Skeletal muscle tissue (tissue), 5 donors: ENCODE measurements at places on chromosomes 3 and 15. TPM values are rescaled to one million over a fixed set of nuclear protein-coding genes. Genes with fewer than 3 reads are reported as not detected.

ARHGEF26 gene
- 7.3 TPM for total RNA-seq

CHL1 gene
- 9.9 TPM for total RNA-seq

CCRL2 gene
- 1.6 TPM for total RNA-seq

CELF6 gene
- total RNA-seq = 1.0 TPM

NPAP1 gene
- not detected for total RNA-seq

NTRK3 gene
- total RNA-seq = 6.8 TPM

MEX3B gene
- total RNA-seq = 11.0 TPM

GABRR3 gene
- not detected for total RNA-seq
